Cardiac ventricle fibroblast (primary cell): ENCODE measurements at places on chromosomes 5 and 9. TPM values are rescaled to one million over a fixed set of nuclear protein-coding genes. Genes with fewer than 3 reads are reported as not detected.

Gene OR1L1
- total RNA-seq = not detected in 2 replicates

Gene CCNJL
- total RNA-seq = 0.06 and 0.39 TPM in 2 replicates

Gene TMEM252
- not detected in 2 replicates for total RNA-seq

Gene ZBTB26
- 4.5 and 6.1 TPM in 2 replicates for total RNA-seq

Gene PCDHGA1
- total RNA-seq = 0.19 and 1.3 TPM in 2 replicates

Gene GLRA1
- total RNA-seq = not detected in 2 replicates
